Mucosa of gallbladder (tissue), 1 donor: ENCODE measurements at places on chromosomes 4 and X. TPM values are rescaled to one million over a fixed set of nuclear protein-coding genes. Genes with fewer than 3 reads are reported as not detected.

CDS1 gene
- total RNA-seq, result 40.2 TPM

TMPRSS11F gene
- not detected for total RNA-seq

ABLIM2 gene
- 11.3 TPM for total RNA-seq

FAM156A gene
- 22.4 TPM for total RNA-seq

EREG gene
- total RNA-seq, result 5.7 TPM

EXOSC9 gene
- total RNA-seq, result 10.4 TPM

TMPRSS11D gene
- total RNA-seq, result not detected

ZNF280C gene
- total RNA-seq, result 3.8 TPM

PPARGC1A gene
- total RNA-seq, result 28.9 TPM

HDAC8 gene
- total RNA-seq, result 28.7 TPM

FGF5 gene
- total RNA-seq, result 0.12 TPM

EXOC1 gene
- 33.0 TPM for total RNA-seq

LAP3 gene
- total RNA-seq, result 72.1 TPM

NHSL2 gene
- 13.6 TPM for total RNA-seq

NCAPG gene
- total RNA-seq, result 1.4 TPM

C4orf54 gene
- total RNA-seq, result 0.12 TPM
